Upper lobe of left lung (tissue), 6 donors: ENCODE measurements at places on chromosomes 12 and 14. TPM values are rescaled to one million over a fixed set of nuclear protein-coding genes. Genes with fewer than 3 reads are reported as not detected.

DNA sequence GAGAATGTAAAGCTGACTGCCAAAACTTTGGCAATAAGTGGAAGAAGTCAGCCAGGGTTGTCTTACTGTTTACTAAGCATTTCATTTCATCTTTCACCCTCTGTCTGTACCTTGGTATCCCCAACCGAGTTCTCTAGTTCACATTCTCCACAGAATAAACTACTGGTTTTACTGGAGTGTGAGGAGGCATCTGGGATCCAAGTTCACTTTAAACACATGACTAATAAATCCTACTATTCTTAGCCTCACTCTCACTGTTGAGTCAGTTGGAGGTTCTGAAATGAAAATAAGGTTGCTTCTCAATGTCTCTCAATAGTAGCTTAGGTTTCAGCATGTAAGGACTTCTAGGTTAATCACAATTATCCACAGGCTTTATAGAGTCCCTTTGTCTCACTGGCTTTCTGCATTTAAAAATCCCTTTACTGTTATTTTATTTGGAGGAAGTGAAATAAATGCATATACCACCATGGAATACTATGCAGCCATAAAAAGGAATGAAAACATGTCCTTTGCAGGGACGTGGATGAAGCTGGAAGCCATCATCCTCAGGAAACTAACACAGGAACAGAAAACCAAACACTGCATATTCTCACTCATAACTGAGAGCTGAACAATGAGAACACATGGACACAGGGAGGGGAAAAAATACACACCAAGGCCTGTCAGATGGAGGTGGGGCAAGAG lies 95.8 kb downstream of the EPS8 start:
- no peak for DNase-seq

DNA sequence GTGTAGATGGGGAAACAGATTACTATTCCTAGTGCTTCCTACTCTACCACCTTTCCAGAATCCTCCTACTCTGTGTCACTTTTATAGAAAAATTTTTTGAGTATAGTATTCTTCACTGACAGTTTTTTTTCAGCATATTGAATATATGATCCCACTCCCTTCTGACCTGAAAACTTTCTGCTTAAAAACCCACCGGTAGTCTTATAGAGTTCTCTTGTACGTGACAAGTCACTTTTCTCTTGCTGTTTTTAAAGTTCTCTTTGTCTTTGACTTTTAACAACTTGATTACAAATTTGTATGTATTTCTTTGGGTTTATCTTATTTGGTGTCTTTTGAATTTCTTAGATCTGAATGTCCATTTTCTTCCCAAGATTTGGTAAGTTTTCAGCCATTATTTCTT lies 133.6 kb upstream of the SLC38A2 start:
- no peak for DNase-seq

- peak; percentile 37 for DNase-seq
Measured at GRCh38 chr12:124994437-124994975, 1.1 kb downstream of the BRI3BP start.

GRCh38 chr14:99654235-99654985 lies 9.5 kb downstream of the HHIPL1 start:
- DNase-seq: no peak

GRCh38 chr12:17588968-17589367 lies 501.0 kb downstream of the RERGL start:
- no peak for DNase-seq

GRCh38 chr12:48824112-48824511 lies 5.8 kb downstream of the CACNB3 start:
- DNase-seq: peak; percentile 79

DNA sequence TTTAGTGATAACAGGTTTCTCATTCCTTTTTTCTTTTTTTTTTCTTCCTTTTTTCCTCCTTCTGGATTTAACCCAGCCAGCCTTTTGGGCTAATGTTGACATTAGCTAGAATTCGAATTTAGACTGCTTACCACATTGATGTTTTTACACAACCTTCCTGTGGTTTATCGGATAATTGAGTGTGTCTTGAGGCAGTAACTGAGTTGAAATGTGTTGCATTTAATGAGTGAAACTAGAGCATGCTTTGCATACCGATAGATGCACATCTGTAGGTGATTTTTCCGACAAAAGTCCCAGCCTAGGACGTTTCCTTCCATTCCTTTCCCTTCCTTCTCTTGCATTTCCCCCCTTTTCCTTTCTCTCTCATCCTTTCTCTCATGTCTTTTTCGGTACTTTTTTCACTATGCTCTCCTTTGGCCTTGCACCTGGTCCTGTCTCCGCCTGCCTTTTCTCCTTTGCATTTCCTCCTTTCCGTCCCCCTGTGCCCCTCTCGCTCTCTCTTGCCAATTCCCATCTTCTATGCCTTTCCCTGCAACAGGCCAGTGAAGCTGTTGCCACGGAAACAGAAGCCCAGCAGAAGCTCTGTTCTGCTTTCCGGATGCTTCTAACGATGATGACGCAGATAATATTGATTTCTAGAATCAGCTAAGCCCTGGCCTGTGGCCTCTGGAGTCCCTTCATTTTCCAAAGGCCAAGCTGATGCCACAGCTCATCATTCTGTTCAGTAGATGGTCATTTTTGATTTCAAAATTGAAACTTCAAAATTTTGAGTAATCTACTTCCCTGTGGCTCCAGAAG lies 76.1 kb downstream of the SLC25A47 start:
- DNase-seq: no peak

GRCh38 chr14:20499881-20500280 lies 5.5 kb upstream of the RNASE10 start:
- DNase-seq: no peak

KRT4 gene
- 36.1 TPM for total RNA-seq

TAS2R46 gene
- 0.47 TPM for total RNA-seq

CLEC4D gene
- total RNA-seq: 3.0 TPM

CLEC14A gene
- total RNA-seq: 27.2 TPM

ADAMTS20 gene
- total RNA-seq: not detected
